Renal cortex interstitium (tissue), 15 donors: ENCODE measurements at places on chromosomes 12 and 14. TPM values are rescaled to one million over a fixed set of nuclear protein-coding genes. Genes with fewer than 3 reads are reported as not detected.

Gene GPR132
- 0.83 TPM for polyA plus RNA-seq

Gene KLHL28
- polyA plus RNA-seq: 17.5 TPM

Gene CCDC196
- polyA plus RNA-seq: 0.12 TPM

- DNase-seq: no peak
These were observed 470.4 kb downstream of the GALC start for GRCh38 chr14:87522575-87522974.

DNA sequence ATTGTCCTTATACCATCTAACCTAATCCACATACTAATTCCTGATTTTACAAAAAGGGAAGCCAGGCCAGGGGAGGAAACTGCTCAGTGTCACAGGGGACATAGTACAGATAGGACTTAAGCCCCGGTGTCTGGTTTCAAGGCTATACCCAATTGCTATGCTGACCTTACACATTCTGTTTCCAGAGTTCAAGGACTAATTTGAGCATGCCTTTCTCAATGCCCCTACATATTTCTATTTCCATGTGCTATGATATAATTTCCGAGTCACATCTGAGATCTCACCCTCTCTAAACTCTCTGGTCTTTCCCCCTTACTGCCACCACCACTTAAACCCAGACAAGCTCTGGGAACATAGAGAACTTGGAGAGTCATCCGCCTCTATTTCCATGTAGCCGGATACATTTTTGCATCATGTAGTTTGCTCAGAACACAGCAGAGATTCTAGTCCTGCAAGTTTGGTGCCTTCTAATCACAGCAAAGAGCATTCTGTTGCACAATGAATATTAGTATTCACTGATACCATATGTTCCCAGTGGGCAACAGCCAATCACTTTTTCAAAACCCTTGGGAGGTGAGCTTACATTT, 34.2 kb downstream of the PPM1H start:
- DNase-seq: no peak
